H54 (cell line): ENCODE measurements at places on chromosomes 5 and 9.

GRCh38 chr9:37751186-37751585 lies 2.4 kb upstream of the TRMT10B start:
- DNase-seq = no peak

- DNase-seq = peak; percentile 24
Measured at GRCh38 chr5:159341906-159342310, 11.6 kb upstream of the IL12B start.

DNA sequence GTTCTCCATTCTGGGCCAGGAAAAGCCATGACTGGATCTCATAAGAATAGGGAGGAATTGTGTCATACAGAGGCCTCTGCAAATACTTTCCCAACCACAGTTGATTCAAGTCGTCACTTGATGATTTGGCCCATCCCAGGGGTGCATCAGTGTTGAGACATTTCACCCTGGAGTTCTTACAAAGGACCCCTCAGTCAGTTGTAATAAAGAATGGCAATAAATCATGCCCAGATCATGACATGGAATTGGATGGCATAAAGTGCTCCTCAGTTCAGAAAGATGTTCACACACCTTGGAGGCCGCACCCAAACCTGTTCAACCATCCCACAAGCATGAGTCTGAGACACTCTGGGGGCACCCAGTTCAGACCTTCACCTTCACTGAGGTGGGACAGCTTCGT lies 168.1 kb downstream of the NR3C1 start:
- no peak for DNase-seq

GRCh38 chr9:72480921-72481320 lies 40.5 kb upstream of the TMC1 start:
- no peak for DNase-seq

- no peak for DNase-seq
Measured at GRCh38 chr5:25554077-25554476, 909.3 kb upstream of the CDH10 start.
